Activated CD8-positive, alpha-beta T cell treated with anti-CD3 and anti-CD28 coated beads for 36 hours (primary cell): ENCODE measurements at places on chromosomes 13 and 19.

GRCh38 chr13:29494520-29494919 lies 101.0 kb downstream of the SLC7A1 start:
- H3K27me3 ChIP-seq, result peaks cover 12% of the 10 kb centered on the region
- DNase-seq, result no peak
- no peak overlapping the region for H3K27ac ChIP-seq
- H3K4me1 ChIP-seq, result peaks cover 3% of the 10 kb centered on the region
- H3K36me3 ChIP-seq, result no peaks in the 10 kb centered on the region

- no peaks in the 10 kb centered on the region for H3K27me3 ChIP-seq
- no peaks in the 10 kb centered on the region for H3K4me1 ChIP-seq
- H3K36me3 ChIP-seq, result no peaks in the 10 kb centered on the region
- no peak for DNase-seq
- H3K27ac ChIP-seq, result no peak overlapping the region
Measured at GRCh38 chr19:30169196-30169900, 202.8 kb upstream of the ZNF536 start.

DNA sequence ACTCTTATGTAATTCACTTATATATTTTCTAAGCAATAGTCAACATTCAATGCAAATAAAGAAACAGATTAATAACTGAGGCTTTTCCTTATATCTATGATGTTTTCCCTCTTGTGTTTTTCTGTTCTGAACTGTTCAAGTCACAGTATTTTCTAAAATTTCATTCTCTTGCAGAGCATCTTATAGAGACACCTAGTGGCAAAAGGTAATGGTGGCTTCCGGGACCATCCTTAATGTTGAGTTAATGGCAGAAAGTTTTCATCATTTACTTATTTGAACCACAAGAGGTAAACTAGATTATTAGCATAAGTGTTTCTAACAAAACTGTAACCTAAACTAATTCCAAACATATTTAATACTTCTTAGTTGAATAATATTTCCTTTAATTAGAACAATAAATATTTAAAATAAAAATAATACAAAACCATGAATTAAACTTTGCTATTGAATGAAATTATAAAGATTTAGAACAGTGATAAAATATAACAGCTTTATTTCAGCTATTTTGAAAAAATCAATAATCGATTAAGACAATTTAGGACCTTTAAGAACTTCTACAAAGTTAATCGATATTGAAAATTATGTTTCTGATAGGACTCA lies 1.7 kb upstream of the SLITRK5 start:
- peaks cover 33% of the 10 kb centered on the region for H3K27me3 ChIP-seq
- H3K36me3 ChIP-seq, result peaks cover 3% of the 10 kb centered on the region
- H3K4me3 ChIP-seq, result no peak overlapping the region
- no peak overlapping the region for H3K27ac ChIP-seq

GRCh38 chr19:9943744-9944143 lies 7.4 kb upstream of the OLFM2 start:
- no peak overlapping the region for H3K27ac ChIP-seq
- peaks cover 3% of the 10 kb centered on the region for H3K4me1 ChIP-seq
- no peak for DNase-seq
- peaks cover 27% of the 10 kb centered on the region for H3K27me3 ChIP-seq
- no peaks in the 10 kb centered on the region for H3K36me3 ChIP-seq
- H3K4me3 ChIP-seq, result no peak overlapping the region

GRCh38 chr19:40611900-40612698 lies 10.9 kb downstream of the LTBP4 start:
- H3K4me1 ChIP-seq, result peaks cover 52% of the 10 kb centered on the region
- H3K4me3 ChIP-seq, result peak overlapping the region; percentile 84
- peak overlapping the region; percentile 22 for H3K27ac ChIP-seq
- H3K36me3 ChIP-seq, result peaks cover 21% of the 10 kb centered on the region
- no peak for DNase-seq

DNA sequence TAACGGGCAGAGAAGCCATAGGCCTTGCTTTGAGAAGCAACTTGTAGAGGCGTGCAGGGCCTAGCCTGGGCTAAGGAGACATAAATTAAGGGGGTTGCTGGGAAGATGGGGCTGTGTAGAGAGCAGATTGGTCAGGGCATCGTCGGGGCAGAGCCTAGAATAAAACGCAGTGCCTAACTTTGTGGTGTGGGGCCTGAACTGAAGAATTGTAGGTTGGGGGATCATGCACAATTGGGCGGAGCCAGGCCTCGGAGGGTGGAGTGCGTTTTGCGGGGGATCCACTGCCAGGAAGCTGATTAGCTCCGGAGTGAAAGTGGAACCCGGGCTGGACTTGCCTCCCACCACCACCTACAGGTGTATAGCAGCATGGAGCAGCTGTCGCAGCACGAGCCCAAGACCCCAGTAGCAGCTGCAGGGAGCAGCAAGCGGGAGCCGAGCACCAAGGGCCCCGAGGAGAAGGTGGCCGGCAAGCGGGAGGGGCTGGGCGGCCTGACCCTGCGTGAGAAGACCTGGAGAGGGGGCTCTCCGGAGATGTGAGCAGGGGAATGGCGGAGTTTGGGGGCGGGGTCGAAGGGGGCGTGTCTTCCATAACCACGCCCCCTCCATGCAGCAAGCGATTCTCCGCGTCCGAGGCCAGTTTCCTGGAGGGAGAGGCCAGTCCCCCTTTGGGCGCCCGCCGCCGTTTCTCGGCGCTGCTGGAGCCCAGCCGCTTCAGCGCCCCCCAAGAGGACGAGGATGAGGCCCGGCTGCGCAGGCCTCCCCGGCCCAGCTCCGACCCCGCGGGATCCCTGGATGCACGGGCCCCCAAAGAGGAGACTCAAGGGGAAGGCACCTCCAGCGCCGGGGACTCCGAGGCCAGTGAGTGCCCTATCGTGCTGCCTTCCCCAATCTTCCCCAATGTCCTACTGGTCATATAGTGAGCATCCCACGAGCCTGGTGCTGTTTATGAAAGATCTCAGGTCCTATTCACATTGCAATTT lies 13.8 kb downstream of the DNASE2 start:
- peak overlapping the region; percentile 60 for H3K4me3 ChIP-seq
- peaks cover 6% of the 10 kb centered on the region for H3K4me1 ChIP-seq
- H3K27ac ChIP-seq, result peak overlapping the region; percentile 1
- peak; percentile 84 for DNase-seq
- H3K27me3 ChIP-seq, result no peaks in the 10 kb centered on the region

DNA sequence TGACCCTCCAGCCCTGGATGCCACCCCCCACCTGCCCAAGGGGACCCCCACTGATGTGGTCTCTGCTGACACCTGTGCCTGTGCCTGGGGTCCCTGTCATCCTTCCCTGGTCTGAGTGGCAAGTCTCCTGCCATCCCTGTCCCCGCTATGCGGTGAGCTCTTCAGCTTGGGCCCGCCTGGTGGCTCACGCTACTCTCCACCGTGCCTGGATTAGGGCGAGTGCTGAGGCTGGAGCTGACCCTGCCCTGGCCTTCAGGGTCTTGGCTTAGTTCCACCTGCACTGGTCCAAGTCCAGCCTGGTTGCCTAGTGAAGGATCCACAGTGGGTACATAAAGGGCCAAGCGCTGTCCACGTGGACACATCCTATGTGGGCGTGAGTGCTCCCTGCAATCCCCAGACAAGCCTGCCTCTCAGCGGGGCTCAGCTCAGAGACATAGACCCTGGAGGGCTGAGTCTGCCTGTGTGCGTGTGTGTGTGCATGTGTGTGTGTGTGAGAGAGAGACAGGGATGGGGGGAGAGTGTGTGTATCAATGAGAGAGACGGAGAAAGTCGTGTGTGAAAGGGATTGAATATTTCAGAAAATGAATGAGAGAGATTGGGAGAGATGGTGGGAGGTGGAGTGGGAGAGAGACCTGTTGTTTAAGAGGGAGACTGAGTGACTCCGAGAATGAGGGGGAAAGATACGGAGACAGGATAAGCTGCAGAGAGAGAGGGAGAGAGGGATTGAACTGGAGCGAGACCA lies 22.1 kb downstream of the WTIP start:
- DNase-seq, result no peak
- no peak overlapping the region for H3K27ac ChIP-seq
- H3K4me3 ChIP-seq, result no peak overlapping the region
- peaks cover 8% of the 10 kb centered on the region for H3K27me3 ChIP-seq
- H3K36me3 ChIP-seq, result no peaks in the 10 kb centered on the region

DNA sequence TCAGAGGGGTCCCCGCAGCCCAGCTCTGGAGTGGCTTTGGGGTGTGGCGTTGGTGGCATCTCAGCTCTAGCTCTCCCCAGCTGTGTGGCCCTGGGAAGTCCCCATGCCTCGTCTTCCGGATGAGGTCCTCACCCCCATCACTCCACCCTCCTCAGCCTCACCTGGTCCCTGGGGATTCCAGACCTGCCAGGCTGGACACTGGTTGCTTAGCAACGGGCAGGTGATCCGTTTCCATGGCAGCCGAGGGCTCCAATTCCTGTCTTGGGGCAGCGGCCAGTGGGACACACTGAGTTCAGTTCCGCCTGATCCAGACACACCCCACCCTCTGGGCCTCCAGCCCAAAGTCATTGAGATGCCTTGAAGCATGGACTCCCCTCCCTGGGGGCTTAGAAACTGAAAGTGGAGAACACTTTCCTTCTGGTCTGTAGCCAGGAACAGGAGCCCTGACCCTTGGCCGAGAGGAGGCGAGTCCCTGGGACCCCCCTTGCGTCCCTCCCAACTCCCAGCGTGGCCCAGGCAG lies 7.7 kb upstream of the MISP start:
- H3K4me1 ChIP-seq, result no peaks in the 10 kb centered on the region
- H3K27me3 ChIP-seq, result no peaks in the 10 kb centered on the region
- H3K27ac ChIP-seq, result no peak overlapping the region
- H3K36me3 ChIP-seq, result no peaks in the 10 kb centered on the region
- no peak overlapping the region for H3K4me3 ChIP-seq

DNA sequence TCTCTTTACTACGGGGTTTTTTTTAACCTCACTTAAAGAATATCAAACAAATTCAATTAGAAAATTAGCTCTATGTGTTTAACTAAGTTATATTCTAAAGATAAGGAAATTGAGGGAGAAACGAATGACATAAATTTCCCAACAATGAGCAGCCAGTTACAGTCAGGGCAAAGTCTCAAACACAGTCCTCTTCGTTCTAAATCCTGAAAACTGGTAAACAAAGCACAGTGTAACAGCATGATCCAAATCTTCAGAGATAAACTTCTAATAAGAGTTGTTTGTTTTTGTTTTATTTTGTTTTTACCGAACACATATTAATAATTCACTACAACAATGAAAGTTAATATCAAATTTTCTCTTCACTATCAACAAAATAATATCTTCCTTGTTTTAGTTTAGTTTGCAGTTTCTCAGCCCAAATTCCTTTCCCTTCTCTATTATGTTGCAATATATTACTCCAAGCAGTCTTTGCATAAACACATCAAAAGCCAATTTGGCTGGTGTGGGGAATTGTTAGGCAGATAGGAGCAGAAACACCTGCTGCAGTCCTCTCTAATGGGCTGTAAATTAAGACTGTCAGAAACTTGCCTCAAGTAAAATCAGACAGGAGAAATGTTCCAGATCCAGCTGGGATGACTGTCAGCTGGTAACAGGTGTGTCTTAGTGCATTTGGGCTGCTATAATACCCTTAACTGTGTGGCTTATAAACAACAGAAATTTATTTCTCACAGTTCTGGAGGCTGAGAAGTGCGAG lies 106.5 kb upstream of the SGCG start:
- no peaks in the 10 kb centered on the region for H3K4me1 ChIP-seq
- peaks cover 1% of the 10 kb centered on the region for H3K27me3 ChIP-seq
- H3K36me3 ChIP-seq, result no peaks in the 10 kb centered on the region

DNA sequence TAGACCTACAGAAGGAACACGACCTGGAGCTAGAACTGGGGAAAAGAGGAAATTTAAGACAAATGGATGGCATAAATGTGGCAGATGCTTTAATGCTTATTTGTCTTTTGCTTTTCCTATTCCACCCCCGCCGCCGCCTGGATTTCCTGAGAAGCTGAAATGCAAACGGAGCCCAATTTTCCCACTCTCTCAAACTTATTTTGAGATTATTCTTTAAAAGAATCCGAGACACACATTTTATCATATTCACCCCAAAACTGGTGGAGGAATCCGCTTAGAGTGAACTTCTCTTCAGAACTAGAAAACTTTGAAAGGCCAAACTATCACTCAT lies 5.8 kb downstream of the POU4F1 start:
- no peak overlapping the region for H3K4me3 ChIP-seq
- peaks cover 11% of the 10 kb centered on the region for H3K4me1 ChIP-seq
- no peak overlapping the region for H3K27ac ChIP-seq
- DNase-seq, result no peak
- peaks cover 5% of the 10 kb centered on the region for H3K36me3 ChIP-seq

- H3K4me3 ChIP-seq, result no peak overlapping the region
- no peak for DNase-seq
- H3K27ac ChIP-seq, result no peak overlapping the region
- no peaks in the 10 kb centered on the region for H3K4me1 ChIP-seq
- peaks cover 1% of the 10 kb centered on the region for H3K27me3 ChIP-seq
Measured at GRCh38 chr13:53001444-53002225, 27.0 kb upstream of the OLFM4 start.

GRCh38 chr13:90205911-90206310 lies 1141.6 kb upstream of the MIR17HG start:
- no peaks in the 10 kb centered on the region for H3K36me3 ChIP-seq
- H3K4me1 ChIP-seq, result no peaks in the 10 kb centered on the region
- H3K27me3 ChIP-seq, result no peaks in the 10 kb centered on the region
- H3K4me3 ChIP-seq, result no peak overlapping the region
- no peak overlapping the region for H3K27ac ChIP-seq

- DNase-seq, result no peak
- no peak overlapping the region for H3K27ac ChIP-seq
- H3K36me3 ChIP-seq, result no peaks in the 10 kb centered on the region
- no peak overlapping the region for H3K4me3 ChIP-seq
- H3K4me1 ChIP-seq, result no peaks in the 10 kb centered on the region
Measured at GRCh38 chr19:33595783-33596182, 26.0 kb upstream of the CHST8 start.
